ENCODE measurements at places on chromosomes 3 and 15. TPM values are rescaled to one million over a fixed set of nuclear protein-coding genes. Genes with fewer than 3 reads are reported as not detected.

DNA sequence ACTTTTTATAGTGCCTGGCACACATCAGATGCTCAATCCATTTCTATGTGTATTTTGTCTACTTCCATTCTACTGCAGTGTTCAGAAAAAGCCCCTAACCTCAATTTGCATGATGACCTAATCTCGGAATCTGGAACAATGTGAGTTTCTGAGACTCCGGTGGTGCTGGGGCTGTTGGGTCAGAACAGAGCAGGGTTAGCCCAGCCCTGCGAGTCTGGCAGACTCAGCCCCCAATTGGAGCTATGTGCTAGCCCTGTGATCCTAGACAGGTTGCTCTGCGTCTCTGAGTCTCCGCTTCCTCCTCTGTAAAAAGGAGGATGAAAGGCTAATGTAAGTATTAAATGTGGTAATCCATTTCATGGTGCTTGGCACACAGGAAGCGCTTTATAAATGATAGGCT, 95.0 kb upstream of the ICE2 start:
- no peak for DNase-seq

DNA sequence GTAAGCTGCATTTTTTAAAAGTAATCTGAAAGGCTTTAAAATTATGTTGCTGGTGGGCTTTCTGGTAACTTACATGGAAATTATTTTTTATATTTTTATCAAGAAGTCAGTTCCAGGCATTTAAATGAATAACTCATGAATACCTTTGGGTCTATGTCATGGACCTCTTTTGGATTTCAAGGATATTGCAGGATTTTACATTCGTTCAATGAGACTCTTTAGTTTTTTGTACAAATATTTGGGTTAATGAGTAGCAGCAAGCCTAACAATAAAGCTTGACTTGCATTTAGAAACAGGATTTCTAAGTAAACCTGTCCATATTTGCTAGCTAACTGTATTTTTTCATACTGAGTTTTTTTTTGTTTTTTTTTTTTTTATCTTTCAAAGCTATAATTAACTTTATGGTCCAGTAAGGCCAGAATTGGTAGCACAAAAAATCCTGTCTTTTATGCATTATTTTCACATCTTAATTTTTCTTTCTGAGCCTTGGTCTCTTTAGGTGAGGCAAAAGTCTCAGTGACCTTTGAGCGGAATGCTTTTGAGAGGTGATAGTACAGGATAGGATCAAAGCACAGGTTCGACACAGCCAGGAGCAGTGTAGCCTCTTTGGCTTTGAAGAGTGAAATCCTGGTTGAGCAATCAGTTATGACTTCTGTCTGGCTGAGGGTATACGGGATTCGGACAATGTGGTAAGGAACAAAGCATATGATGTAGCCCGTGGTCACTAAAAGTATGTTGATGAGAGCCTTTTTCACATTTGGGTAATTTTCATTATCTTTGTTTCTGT, 4.8 kb downstream of the GPR171 start:
- DNase-seq = no peak

GRCh38 chr3:194604126-194604525, 29.1 kb downstream of the TMEM44 start:
- DNase-seq = no peak

The CHRNA7 gene
- 28.6 TPM for polyA plus RNA-seq

DNA sequence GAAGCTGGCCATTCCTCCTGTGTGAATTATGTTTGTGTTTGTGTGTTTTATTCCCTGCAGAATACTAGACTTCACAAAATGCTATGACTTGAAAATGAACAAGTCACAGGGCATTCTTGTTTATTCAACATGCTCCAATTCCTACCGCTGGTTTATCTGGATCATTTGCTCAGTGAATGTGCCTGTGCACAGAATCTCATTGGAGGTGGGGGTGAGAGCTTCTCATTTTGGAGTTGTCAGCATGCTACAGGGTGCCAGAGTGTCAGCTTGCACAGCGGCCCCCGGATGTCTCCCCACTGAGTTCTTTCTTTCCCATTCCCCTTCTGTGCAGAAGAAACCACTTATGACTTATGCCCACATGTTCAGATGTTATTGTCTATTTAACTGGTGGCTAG, 428.7 kb downstream of the ROBO2 start:
- DNase-seq = no peak

Data from renal pelvis (tissue), 12 donors.